ENCODE measurements at places on chromosomes 1 and 21.

GRCh38 chr21:34939673-34940331 is 109.3 kb downstream of the RUNX1 start:
- DNase-seq, result no peak

GRCh38 chr21:38853421-38853919 is 47.7 kb downstream of the ETS2 start:
- DNase-seq, result no peak

- DNase-seq, result no peak
Measured at GRCh38 chr1:40648200-40648599, 17.3 kb downstream of the RIMS3 start.

GRCh38 chr1:153232553-153232952 is 15.2 kb downstream of the PRR9 start:
- DNase-seq, result no peak

DNA sequence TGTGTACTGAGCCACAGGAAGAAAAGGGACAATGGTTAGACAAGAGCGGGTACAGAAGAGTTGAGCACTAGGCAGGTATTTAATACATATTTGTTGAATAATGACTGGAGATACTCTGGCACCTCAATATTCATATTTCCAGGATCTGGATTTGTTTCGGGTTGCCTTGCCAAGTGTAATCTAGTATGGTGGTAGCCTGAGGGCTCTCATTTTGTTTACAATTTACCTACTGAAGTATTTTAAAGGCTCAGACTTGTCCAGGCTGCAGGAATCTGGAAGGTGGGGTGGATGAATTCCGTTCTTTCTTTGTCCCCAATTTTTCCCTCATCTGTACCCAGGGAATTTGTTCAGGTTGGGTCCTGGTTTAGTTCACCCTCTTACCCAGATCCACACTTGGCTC is 95.0 kb downstream of the CACHD1 start:
- no peak for DNase-seq

DNA sequence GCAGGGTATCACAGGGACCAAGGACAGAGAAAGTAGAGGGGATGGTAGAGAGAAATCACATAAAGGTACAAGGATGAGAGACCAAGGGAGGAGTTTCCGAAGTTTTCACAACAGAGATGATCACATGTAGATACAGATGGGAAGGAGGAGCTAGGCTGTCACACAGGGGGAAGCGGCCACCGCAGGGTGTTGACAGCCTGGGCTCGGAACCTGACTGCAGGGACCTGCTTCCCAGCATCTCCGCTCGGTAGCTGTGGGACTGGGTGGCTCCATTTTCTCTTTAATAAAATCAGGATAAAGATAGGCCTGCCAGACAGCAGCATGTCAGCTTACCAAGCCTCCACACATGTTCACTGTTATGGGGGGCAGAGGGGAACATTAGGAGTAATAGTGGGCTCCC is 32.3 kb downstream of the CDCA8 start:
- no peak for DNase-seq

- no peak for DNase-seq
Measured at GRCh38 chr1:223202376-223203033, 59.5 kb upstream of the TLR5 start.

DNA sequence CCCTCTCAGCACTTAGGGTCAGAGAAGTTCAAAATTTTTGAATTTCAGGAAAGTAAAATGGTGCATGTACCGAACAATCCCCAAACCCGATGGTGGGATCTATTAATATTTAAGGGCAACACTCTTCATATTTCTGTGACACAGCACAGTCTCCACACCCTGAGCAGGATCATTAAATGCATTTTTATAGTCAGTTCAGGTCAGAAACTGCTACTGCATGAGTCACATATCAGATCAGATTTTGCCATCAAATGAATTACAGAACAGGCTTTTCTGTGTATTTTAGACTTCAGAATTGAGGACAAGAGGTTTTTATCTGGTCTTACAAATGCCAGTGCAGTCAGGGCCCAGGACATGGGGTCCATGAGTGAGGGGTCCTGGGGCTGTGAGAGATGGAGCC is 79.2 kb downstream of the RIPK4 start:
- DNase-seq, result no peak

DNA sequence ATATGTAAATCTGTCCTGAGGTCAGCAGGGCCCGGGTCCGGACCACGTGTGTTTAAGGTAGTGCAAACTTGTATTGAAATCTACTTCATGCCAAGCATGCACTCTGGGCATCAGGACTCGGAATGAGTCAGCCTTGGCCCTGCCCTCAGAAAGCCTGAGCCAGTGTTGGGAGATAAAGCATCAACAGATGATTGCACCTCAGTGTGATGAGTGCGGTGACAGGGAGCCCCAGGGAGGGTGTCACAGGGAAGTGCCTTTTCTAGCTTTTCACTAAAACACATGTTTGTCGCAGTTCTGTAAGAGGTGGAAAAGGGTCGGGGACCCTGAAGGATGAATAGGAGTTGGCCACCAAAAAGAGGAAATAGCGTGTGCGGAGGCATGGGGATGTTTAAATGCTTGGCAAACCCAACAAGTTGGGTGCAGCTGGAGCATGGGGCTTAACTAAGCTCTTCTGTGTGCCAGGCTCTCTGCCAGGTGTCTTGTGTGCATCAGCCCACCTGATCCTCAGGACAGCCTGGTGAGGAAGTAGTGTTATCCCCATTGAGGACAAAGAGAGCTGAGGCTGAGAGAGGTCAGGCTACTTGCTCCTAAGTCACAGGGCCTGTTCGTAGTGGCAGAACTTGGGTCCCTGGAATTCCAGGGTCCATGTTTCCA is 48.2 kb upstream of the EPB41 start:
- DNase-seq, result no peak

- DNase-seq, result no peak
Measured at GRCh38 chr1:218742467-218743262, 397.5 kb downstream of the TGFB2 start.

DNA sequence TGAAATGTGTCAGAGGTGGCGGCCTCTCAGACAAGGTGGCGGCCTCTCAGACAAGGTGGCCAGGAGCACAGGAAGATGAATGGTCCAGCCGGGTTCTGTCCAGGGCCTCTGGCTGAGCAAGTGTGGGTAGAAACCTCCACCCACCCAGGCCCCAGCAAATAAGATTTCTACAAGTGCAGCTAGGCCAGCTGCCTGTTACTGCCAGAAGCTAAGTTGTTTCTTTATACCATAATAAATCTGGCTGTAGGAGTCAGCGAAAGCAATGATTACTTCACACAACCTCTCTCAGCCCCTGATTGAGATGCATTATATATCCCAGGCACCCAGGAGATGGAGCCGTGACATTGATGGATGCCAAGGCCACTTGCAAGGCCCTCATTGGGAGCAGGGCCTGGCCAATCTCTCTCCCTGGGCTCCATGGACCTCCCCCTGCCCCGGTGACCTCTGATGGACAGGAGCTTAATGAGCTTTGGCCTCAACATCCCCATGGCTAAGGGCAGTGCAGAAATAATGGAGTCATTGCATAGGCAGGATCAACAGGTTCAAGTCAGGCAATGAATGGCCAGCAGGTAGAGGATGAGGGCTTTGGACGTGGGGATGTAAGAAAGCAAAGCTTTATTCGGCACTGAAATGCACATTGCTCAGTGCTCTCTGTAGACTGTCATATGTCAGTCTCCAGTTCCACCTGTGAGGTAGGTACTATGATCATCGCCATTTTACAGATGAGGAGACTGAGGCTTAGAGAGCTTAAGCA is 92.9 kb downstream of the PTPRU start:
- DNase-seq, result no peak

GRCh38 chr1:229251185-229251584 is 19.7 kb upstream of the RAB4A start:
- DNase-seq, result no peak

GRCh38 chr1:197916500-197916983 is 630 bp upstream of the LHX9 start:
- no peak for DNase-seq

DNA sequence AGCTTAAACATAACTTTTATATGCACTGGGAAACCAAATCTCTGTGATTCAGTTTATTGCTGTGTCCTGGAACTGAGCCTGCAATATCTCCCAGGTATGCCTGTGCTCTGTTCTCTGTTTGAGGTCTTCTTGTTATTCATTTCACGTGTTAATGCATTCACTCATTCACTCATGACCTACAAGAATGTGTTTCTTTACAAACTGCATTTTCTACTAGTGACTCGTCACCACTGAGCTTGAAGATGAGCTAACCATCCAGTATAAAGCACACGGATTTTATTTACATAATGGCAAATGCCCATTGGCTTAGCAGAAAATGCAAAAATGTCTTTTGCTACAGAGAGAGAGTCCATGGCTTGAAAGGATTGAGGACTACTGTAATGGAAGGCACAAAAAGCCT is 75.0 kb upstream of the DUSP10 start:
- no peak for DNase-seq

DNA sequence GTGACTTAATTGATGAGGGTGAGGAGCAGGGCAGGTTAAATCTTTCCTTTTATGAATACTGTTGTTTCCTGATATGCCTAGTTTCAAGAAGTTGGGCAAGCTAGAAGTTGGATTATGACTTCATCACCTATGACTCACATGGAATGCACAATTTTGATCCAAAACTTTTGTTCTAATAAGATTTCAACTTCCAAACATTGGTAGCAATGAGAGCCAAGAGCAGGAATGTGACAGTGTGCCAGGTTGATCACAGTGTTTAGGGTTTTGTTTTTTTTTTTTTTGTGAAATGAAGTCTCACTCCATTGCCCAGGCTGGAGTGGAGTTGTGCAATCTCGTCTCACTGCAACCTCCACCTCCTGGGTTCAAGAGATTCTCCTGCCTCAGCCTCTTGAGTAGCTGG is 349.4 kb downstream of the DUSP10 start:
- no peak for DNase-seq

- no peak for DNase-seq
Measured at GRCh38 chr1:205528446-205528886, 24.0 kb downstream of the CDK18 start.

DNA sequence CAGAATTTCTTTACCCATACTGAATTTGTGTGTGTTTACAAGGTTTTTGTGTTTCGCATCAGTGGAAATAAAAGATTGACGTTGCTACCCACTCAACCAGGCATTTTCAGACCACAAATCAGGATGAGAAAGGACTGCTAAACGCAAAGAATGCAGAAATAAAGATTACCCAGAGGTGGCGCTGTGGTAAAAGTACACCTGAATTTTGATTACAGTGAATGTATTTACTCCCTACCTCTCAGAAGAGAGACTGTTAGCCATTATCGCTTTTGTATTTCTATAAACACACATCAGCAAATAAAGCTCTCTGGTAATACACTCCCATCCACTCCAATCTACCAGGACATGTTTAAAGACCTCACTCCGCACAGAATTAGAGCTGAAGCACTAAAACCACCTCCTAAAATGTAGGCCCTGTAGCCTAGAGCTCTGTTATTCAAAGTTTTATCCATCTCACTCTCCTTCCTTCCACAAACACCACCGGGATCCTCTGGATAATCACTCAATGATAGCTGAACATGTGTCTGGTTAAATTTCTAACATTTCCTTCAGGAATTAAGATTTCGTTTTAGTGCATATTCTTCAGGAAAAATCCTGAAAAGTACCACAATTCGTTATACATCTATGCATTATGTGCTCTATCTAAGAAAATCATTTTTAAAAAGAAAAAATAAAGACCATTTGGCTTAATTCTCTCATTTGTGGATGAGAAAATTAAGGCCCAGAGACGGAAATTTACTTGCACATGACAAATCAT is 2.5 kb upstream of the LMO4 start:
- DNase-seq, result peak; percentile 43

DNA sequence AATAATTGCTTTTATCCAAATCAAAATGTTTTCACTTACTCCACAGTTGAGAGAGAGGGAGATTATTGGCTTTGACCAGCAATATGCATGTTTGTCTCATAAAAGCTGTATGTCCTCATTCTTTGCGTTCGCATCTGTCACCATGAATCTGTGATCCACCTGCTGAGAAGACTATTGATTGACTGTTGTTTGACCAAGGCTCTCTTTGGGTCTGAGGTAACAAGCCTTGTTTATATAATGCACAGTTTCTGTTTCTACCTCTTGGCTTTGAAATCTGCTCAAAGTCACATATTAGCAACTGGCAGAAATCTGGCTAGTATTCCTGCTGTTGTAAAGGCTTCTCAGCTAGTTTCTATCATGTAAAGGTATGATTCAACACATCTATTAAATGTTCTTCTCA is 157.0 kb downstream of the LYPLAL1 start:
- DNase-seq, result no peak

- peak; percentile 22 for DNase-seq
Measured at GRCh38 chr1:26723013-26723991, 27.5 kb downstream of the ARID1A start.

DNA sequence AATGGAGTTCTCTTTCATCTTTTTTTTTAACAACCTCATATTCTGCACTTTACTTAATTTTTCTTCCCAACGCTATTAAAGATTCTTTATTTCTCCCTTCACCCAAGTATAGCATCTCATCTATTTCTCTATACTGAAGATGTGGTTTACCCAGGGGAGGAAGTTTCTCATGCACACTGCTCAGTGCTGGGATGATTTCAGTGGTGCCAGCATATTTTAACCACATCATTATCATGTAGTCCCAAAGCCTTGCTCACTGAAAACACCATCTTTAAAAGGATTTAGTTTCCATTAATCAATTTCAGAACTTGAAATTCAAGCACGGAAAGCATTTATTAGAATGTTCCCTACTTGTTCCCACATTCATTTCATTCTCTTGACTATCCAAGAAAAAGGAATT is 725.7 kb downstream of the USP25 start:
- DNase-seq, result no peak

- DNase-seq, result no peak
Measured at GRCh38 chr1:213194383-213194782, 143.3 kb downstream of the RPS6KC1 start.

DNA sequence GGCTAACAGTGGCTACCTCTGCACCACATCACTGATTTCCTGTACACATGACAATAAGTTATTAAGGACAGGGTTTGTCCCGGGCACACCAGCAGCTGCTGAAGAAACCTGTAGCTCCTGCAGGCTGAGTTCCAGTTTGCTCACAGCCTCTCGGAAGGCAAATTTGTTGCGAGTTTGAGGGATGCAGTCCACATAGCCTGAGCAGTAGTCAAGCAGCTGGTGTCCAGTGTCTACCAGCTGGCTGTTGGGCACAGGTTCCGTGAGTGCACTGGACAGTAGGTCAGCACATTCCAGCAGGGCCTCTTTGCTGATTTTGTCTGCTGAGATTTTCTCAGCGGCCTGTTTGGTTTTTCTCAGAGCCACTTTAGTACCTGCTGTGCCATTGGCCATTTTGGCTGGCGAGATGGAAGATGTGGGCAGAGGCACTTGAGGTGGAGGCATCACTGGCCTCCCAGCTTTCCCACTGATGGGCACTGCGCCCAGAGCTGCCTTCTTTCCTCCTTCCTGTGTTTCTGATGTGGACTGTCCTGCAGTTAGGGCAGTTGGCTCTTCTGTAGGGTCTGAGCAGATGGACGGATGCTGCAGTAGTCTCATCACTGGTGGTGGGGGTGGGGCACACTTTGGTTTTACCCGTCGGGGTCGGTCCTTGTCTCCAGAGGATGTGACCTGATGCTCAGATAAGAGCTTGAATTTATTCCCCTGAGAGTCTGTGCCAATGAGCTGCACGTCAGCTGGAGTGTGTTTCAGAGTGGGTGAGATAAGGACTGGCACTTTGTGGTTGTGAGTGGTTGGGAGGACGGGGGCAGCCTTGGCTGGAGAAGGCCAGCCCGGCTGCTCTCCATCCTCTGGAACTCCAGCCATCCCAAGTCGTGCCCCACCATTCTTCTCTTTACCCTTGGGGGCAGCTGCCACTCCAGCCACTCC is 26.1 kb downstream of the TOR3A start:
- no peak for DNase-seq

Data from activated gamma-delta T cell treated with anti-CD3 and anti-CD28 coated beads, Interleukin-2, amount 50 U/mL, for 16 hours (primary cell).